Stimulated activated CD4-positive, alpha-beta T cell treated with anti-CD3 and anti-CD28 coated beads, Interleukin-4, amount 100 ng/mL, for 24 hours (primary cell): ENCODE measurements at places on chromosomes 3 and 15.

GRCh38 chr15:20340331-20340811 is 201.2 kb downstream of the GOLGA6L6 start:
- peak; percentile 44 for DNase-seq

DNA sequence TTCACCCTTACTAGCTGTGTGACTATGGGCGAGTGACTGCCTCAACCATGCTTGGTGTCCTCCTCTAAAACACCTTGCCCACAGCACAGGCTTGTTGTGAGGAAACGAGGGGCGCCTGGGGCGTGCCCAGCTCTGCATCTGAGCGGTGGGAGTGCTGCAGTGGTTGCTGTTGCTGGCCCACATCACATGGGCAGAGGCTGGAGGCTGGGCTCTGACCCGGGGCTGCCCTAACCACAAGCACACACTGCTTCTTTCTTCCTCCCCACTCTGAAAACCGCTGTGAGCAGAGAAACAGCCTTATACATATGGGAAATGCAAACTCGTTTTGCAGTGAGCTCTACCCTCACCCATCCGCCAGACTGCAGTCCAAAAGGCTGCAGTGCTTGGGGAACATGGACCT is 74.8 kb upstream of the RPL32 start:
- peak; percentile 7 for DNase-seq

DNA sequence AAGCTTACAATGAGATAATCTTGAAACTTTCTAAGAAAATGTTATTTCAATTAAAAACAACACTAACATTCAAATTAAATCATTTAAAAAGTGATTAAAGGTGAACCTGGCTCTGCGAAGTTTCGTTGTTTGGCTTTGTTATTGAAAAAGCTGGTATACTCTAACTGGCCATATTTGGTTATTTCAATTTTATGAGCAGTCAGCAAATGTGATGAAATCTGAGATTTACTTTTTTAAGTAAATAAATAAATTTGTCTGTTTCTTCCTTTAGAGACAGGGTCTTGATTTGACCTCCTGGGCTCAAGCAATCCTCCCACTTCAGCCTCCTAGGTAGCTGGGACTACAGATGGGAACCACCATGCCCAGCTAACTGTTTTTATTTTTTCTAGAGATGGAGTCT is 38.0 kb downstream of the CDV3 start:
- DNase-seq, result no peak

GRCh38 chr15:70504299-70504951 is 258.9 kb downstream of the UACA start:
- DNase-seq, result peak; percentile 43

DNA sequence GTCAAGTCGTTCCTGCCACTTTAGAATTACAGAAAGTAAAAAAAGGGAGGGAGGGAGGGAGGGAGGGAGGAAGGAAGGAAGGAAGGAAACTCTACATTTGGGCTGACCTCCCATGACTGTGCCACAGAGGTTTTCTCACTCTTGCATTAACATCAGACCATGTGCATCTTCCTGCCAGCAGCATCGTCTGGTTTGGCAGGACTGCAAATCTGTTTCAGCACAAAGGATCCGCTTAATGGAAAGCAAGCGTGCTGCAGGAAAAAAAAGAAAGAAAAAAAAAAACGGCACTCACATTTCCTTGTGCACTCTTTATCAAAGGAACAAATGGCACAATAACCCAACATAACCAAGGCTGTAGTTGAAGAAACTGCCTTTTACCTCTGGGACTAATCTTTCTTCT is 148.8 kb upstream of the HES1 start:
- no peak for DNase-seq

DNA sequence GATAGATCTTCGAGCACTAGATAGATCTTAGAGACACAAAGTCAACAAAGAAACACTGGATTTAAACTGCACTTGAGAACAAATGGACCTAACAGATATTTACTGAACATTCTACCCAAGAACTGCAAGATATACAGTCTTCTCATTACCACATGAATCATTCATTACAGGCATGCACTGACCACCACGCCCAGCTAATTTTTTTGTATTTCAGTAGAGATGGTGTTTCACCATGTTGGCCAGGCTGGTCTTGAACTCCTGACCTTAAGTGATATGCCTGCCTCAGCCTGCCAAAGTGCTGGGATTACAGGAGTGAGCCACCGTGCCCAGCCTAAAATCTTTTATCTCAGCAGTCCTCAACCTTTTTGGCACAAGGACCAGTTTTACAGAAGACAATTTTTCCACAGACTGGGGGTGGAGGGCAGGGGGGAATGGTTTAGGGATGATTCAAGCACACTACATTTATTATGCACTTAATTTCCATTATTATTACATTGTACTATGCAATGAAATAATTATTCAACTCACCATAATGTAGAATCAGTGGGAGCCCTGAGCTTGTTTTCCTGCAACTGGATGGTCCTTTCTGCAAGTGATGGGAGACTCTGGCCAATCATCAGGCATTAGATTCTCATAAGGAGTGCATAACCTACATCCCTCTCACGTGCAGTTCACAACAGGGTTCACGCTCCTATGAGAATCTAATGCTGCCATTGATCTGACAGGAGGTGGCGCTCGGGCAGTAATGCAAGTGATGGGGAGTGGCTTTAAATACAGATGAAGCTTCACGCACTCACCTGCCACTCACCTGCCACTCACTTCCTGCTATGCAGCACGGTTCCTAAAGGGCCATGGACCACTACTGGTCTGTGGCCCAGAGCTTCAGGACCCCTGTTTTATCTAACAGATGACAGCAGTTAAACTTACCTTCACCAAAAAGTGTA is 21.7 kb downstream of the CSNK1G1 start:
- peak; percentile 26 for DNase-seq

GRCh38 chr15:75672646-75673425 is 25.1 kb downstream of the SNX33 start:
- DNase-seq, result no peak

DNA sequence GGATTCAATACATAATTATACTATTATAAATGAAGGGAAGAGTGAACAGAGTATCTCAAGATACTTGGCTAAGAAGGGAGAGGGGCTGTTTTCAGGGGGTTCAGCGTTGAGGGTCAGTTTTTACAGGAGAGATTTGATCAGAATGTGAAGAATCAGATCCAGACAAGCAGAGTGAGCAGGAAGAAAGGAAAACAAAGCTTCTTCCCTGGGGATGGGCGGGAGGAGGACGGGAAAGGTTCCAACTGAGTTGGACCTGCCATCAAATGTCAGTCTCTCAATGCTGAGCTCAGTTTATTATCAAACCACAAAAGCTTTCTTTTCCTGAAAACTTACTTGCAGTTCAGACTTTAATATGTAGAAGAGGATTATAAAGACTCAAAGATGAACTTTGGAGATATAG is 6.0 kb upstream of the MELTF start:
- no peak for DNase-seq

DNA sequence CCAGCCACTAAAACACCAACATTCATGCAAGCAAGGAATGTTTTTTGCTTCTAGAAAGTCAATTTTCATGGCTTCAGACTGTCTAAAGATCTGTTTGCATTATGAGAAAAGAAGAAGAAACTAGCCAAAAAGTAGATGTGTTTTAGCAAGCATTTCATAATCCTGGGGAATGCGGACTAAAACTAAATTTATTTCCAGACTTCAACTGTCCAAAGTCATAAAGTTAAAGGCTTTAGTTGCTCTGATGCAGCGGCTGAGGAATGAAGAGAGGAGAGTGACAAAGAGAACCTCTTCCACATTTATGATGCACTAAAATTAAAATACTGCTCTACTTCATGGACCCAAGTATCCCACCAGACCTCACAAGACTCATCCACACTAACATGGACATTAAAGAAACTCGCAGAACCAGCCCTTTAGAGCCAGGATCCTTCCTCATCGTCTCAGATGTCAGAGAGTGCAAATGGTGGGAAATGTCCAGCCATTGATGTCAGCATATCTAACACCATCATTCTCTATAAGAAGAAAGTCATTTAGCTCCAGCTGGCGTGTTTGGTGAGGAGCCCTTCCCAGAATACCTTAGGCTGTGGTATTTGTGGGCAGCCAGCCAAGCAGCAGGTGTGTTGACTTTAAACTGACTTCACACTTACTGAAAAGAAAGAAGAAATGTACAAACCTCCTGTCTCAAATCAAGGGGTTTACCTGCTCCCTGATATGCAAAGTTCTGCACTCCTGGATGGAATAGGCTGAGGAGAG is 17.4 kb downstream of the FYCO1 start:
- DNase-seq, result peak; percentile 42
